Smooth muscle cell of the coronary artery (primary cell): ENCODE measurements at places on chromosomes 12 and 14. TPM values are rescaled to one million over a fixed set of nuclear protein-coding genes. Genes with fewer than 3 reads are reported as not detected.

The KRT6C gene
- total RNA-seq = not detected in 2 replicates

The MSRB3 gene
- total RNA-seq = 39.5 and 44.5 TPM in 2 replicates

The ADAM21 gene
- total RNA-seq = 0.23 and 0.75 TPM in 2 replicates

The POP5 gene
- total RNA-seq = 52.2 and 60.1 TPM in 2 replicates

The ABCD2 gene
- total RNA-seq = under 0.01 and 0.12 TPM in 2 replicates

The SPTB gene
- total RNA-seq = 0.15 TPM in 1 of 2 replicates, not detected in the other

The RNFT2 gene
- total RNA-seq = 0.35 and 4.2 TPM in 2 replicates

The KRT83 gene
- total RNA-seq = not detected in 2 replicates

The PA2G4 gene
- total RNA-seq = 132 and 135 TPM in 2 replicates

The RASSF9 gene
- total RNA-seq = 1.1 and 1.2 TPM in 2 replicates

The PTPN6 gene
- 0.08 TPM in 1 of 2 replicates, not detected in the other for total RNA-seq

The CTDSP2 gene
- 54.6 and 198 TPM in 2 replicates for total RNA-seq

The SSPN gene
- 4.7 and 9.0 TPM in 2 replicates for total RNA-seq

The TAS2R7 gene
- total RNA-seq = not detected in 2 replicates
